Activated T-helper 17 cell treated with anti-CD3 and anti-CD28 coated beads, Interleukin-2, amount 50 U/mL, for 72 hours (primary cell): ENCODE measurements at places on chromosomes 7 and 10. TPM values are rescaled to one million over a fixed set of nuclear protein-coding genes. Genes with fewer than 3 reads are reported as not detected.

GRCh38 chr10:1698185-1698584 lies 39.1 kb downstream of the ADARB2 start:
- ATAC-seq, result no peak

CFAP43 gene
- 0.16 TPM for total RNA-seq

DNA sequence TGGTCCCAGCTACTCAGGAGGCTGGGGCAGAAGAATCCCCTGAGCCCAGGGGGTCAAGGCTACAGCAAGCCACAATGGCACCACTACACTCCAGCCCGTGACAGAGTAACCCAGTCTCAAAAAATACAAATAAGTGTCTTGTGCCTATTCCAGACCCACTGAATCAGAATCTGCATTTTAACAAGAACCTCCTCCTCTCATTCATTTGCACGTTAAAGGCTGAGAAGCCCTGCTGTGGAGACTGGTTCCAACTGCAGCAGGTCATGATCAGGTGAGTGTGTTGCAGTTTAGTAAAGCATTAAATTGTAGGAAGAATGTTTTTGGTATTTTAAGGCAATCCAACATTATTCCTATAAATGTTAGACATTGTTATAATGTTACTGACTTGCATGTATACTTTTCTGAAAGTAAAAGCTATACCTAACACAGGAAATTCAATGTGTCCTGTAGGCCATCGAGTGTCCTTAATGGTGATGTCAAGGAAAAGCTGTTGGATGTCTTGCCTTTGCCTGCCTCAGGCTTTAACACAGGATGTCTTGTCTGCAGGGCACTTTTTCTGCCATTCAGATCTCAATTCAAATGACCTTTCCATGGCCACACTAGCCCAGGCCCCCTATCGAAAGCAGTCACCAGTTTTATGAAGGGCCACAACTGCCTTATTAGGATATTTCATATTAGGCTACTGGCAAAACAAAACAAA lies 30.4 kb downstream of the MKRN1 start:
- no peak for ATAC-seq

- no peak for ATAC-seq
Observed at GRCh38 chr10:97138846-97139245, 46.9 kb downstream of the SLIT1 start.

AGR2 gene
- not detected for total RNA-seq

RTKN2 gene
- 5.6 TPM for total RNA-seq

GRCh38 chr10:5589661-5590511 lies 65.1 kb downstream of the CALML3 start:
- ATAC-seq, result peak; percentile 76

KIF11 gene
- total RNA-seq, result 54.2 TPM

SVOPL gene
- not detected for total RNA-seq

GRCh38 chr7:88361357-88361756 lies 54.7 kb upstream of the STEAP4 start:
- ATAC-seq, result no peak

GRCh38 chr10:96305019-96305418 lies 785 bp downstream of the DNTT start:
- no peak for ATAC-seq

DNA sequence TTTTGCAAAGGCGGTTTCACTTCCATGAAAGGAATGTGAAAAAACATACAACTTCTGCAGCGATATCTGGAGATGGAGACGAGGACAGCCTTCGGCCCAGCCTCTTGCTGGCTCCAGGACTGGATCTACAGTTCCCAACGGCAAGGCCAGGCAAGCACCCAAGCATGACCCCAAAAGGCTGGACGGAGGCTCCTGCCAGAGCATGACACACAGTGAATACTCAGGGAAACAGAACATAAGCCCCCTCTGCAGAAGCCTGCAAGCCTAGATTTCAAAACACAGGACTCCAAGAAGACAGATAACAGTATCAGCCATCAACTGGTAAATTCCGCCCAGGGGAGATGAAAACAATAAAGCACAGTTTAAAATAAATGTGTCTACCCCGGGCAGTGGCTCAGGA lies 3.3 kb upstream of the LRRC27 start:
- no peak for ATAC-seq

DNA sequence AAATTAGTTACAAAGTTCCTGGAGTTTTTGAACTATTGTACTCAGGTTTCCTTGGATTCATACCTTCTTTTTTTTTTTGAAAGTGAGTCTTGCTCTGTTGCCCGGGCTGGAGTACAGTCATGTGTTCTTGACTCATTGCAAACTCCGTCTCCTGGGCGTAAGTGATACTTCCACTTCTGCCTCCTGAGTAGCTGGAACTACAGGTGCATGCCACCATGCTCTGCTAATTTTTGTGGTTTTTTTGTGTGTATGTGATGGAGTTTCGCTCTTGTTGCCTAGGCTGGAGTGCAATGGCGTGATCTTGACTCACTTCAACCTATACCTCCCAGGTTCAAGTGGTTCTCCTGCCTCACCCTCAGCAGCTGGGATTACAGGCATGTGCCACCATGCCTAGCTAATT lies 22.3 kb downstream of the MCM10 start:
- ATAC-seq, result no peak

DNA sequence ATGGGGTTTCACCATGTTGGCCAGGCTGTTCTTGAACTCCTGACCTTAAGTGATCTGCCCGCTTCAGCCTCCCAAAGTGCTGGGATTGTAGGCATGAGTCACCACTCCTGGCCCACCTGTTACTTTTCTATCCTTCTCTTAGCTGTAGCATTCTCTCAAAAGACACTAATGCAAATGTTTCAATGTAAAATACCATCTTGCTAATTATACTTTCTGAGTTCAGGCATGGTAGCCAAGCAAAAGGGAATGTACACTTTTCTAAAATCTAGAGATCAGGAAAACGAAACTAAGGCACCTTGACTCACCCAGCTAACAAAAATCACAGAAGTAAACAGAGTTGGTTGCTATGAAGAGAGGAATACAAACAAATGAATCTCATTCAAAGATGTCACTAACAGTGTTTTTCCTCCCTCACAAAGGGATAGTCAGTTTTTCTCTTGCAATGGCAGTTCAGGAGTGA lies 401.0 kb upstream of the NRP1 start:
- ATAC-seq, result no peak

GRCh38 chr7:146542101-146542500 lies 425.5 kb downstream of the CNTNAP2 start:
- ATAC-seq, result no peak

GRCh38 chr10:86363184-86363832 lies 3.3 kb downstream of the GRID1 start:
- ATAC-seq, result peak; percentile 16

- ATAC-seq, result no peak
Observed at GRCh38 chr10:42830237-42830636, 47.6 kb downstream of the BMS1 start.

DNA sequence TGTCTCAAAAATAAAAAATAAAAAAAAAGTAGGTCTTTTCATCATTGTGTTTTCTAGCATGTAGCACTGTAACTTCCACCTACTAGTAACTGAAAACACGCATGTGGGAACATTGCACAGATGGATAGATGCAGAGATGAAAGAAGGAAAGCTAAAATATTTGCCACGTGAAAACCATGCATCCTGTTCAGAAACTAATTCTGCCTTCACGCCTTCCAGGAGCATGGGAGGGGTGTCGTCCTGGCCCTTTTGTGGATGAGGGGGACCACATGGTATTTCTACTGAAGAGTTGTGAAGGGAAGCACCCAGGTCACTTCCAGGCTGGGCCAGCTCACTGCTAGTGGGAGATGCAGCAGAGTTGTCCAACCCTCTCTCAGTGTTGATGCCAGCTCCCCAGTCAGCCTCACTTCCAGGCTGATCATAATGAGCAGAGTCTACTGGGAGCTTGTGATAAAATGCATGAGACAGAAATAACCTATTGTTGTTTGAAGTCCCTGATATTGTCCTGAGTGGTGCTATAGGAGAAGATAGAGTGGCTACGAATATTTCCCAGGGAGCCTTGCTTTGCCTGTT lies 287.1 kb upstream of the CELF2 start:
- no peak for ATAC-seq

DNA sequence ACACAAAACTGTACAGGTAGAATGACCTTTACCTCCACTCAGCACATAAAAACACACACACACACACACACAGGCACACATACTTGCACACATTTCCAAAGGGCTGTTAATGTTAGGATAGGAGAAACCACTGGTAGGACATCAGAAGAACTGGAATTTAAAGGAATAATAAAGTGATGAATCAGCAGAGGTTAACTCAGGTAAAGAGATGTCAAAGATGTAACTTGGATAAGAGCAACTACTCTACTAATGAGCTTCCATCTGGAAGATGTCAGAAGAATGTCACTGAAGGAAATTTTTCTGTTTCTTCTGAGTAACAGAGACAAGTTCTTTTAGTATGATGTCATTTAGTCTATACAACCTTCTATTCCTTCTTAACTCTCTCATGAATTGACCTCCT lies 26.4 kb upstream of the GPR37 start:
- no peak for ATAC-seq

GRCh38 chr7:42176724-42177101 lies 60.3 kb downstream of the GLI3 start:
- no peak for ATAC-seq

DNA sequence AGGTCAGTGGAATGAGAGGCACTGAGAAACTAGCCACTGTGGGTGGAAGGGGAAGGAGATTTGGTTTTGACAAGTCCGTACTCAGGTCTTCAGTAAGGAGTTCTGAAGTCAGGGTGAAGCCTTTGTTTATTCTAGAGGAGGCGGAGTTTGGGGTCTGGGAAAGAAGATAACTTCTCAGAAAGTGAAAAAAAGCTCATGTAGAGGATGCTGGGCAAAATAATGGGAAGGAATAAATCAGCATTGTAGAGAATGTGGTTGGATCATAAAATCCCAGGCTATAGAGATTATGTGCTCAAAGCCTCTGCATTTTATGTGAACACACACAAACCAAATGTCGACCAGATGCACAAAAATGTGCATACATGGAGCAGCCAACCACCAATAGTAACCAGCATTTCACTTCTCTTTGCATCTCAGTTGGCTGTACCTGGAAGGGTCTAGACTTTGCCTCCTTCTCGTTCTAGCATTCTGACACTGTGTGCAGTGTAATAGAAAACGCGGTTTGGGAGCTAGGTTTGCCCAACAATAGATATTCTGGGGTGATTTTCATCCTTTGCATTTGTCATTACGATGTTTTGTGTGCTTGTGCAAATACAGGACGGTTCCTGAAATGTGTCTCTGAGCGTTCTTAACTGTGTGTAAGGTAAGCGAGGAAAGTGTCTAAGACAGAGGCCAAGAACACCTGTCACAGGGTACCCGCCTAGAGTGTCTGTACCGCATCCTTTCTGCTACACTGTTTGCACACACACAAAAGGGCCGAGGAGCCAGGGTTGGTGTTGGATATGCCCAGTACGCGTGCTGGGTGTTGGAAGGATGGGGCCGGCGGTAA lies 603 bp upstream of the HECW1 start:
- no peak for ATAC-seq

- ATAC-seq, result no peak
Observed at GRCh38 chr7:116280803-116281202, 70.5 kb downstream of the TES start.

DNA sequence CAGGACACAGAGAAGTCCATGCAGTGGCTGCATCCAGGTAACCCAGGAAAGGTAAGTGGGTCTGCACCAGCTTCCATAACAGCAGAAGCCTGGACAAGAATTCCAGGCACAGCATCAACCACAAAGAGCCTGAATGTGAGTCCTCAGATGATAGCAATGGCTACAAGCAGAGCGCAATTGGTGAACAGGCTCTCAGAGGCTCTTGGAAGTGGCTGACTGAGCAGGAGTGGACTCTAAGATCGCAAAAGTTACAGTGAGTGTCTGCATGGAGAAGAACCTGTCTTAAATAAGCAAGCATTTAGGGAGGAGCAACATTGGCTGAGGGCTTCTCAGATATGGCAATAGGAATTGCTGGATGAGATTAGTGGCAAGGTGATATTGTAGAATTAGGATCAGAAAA lies 41.6 kb upstream of the VWC2 start:
- no peak for ATAC-seq

ZNF804B gene
- total RNA-seq, result not detected

DNA sequence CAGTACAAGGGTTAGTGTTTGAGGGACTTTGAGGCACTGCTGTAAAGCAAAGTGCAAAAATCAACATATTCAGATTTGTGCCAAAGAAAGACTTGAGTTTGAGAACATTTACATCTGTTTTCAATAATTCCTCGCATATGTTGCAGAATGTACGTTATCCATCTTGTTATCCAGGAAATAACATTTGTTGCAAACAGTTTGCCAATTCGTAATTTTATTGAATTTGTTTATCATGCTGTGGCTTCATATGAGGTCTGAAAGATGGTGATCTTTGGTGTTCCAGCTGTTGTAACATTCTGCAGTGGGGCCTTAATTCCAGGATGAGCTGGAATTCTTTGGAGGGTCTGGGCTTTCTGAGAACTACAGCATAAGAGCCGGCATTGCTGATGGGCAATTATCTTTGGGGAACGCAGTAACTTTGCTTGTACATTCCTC lies 396.2 kb downstream of the LRMDA start:
- no peak for ATAC-seq

DNA sequence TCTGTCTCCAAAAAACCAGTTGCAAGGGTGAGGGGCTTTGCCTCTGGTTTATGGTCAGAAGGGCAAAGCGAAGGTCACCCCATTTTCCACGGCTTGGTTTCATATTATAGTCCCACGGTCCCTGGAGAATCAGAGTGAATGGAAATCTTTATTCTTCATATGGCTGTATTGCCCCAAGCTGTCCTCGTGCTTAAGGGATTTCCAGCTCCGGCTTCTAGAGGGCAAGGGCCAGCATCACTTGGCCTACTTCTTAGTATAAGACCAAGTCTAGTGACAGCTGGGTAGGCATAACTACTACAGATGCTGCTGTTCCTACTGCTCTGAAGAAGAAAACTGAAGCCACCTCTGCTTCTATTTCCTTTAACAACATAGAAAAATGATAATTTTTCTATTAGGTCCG lies 63.2 kb downstream of the PARP12 start:
- no peak for ATAC-seq

GRCh38 chr7:93245525-93246432 lies 13.6 kb downstream of the VPS50 start:
- peak; percentile 28 for ATAC-seq

GARIN1A gene
- 1.8 TPM for total RNA-seq

DNA sequence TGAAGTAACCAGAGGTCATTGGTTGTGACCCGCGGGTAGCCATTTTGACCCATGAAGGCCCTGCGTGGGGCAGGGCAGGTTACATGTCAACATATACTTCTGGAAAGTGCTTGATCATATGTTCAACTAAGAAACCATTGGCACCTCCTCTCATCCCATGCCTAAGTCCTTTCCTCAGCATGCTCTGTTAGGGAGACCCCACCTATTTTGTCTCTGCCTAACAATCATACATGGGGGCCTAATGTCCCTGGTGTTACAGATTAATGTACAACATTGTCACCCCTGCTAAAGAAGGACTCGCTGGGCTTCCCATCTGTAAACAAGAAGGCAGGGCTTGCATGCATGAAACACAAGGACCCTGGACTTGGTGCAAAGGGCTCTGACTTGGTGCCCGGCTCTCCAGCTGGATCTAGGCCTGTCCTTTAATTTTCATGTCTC lies 133.7 kb upstream of the TNS3 start:
- ATAC-seq, result no peak

DNA sequence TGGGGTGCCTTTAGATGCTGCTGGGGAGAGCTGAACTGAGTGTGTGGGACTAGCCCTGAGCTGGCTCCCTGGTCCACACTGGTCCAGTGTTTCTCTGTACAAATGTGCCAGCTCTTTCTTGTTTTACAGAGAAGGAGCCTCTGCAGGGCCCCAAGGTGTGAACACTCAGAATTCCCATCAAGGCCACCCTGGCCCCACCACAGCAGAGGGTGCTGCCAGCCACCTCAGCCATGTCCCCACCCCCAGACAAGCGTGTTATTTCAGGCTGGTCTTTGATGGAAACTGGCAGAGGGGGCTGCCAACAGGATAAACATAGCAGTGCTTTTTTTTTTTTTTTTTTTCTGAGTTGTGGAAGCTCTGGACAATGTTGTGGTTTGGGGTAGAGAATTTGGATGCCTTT lies 68.5 kb upstream of the LRRC18 start:
- ATAC-seq, result no peak
